Fibroblast of skin of back (primary cell): ENCODE measurements at places on chromosomes 5 and 9.

DNA sequence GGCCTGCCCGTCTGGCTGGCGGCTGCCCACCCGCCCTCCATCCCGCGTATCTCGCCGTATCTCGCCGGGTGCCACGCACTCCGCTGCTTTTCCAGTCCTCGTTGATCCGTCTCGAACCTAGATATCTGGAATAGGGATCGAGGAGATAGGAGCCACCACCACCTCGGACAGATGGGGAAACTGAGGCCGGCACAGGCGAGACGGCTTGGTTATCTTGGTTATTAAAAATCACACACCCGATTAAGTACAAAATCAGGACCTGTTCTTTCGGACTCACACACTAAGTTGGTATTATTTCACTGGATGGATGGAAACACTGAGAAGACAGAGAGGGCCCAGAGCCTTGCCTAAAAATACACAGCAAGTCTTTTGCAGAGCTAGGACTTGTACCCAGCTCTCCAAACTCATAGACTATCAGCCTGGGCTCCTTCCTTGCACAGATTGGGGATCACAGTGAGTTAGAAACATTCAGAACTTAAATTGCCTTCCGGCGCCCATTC, 678 bp downstream of the SLC26A2 start:
- peak; percentile 4 for DNase-seq

GRCh38 chr9:121499427-121500164, at the start of gene GGTA1:
TSS of gene GGTA1 (minus strand) at chr9:121499844. CDS start at chr9:121467922, 31,922 bp downstream.
- DNase-seq, result peak; percentile 63

DNA sequence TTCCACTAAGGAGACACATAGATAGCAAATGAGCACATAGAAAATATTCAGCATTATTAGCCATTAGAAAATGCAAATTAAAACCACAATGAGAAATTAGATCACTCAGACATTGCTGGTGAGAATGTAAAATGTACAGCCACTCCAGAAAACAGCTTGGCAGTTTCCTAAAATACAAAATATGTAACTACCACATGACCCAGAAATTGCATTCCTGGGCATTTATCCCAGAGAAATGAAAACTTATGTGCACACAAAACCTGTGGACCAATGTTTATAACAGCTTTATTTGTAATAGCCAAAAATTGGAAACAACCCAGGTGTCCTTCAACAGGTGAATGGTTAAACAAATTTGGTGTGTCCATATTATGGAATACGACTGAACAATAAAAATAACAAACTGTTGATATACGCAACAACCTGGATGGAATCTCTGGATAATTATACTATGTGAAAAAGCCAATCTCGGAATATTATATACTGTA, 34.8 kb upstream of the SHC3 start:
- no peak for DNase-seq

GRCh38 chr5:157917491-157917890, 58.5 kb upstream of the CLINT1 start:
- DNase-seq, result no peak

DNA sequence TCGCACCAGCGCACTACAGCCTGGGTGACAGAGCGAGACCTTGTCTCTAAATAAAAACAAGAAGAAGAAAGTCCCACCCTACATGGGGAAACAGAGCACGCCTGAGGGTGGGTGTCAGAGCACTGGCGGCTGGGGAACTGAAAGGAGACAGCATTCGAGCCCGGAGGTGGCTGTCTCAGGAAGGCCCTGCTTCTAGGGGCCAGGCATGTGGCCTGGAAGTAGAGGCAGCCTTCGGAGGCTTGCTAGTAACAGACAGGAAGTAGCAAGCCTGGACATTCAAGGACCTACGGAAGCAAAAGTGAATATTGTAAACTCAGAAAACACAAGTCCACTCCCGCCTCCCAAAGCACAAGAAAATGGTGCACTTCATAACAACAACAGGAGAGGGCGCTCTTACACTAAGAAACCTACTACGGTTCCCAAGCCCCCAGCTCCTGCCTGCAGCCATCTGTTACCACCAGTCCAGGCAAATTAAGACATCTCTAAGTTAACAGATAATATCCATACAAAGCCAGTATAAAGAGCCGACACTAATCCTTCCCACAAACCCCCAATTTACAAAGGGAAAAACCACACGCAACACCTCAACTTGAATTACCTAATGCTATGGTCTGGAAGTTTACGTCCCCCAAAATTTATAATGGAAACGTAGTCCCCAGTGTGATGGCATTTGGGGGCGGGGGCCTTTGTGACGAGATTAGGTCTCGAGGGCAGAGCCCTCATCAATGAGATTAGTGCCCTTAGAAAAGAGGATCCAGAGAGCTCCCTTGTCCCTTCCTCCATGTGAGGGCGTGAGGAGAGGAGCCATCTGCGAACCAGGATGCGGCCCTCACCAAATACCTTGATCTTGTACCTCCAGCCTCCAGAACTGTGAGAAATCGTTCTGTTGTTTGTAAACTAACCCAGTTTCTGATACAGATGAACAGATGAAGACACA, 7.7 kb downstream of the RASGEF1C start:
- no peak for DNase-seq

DNA sequence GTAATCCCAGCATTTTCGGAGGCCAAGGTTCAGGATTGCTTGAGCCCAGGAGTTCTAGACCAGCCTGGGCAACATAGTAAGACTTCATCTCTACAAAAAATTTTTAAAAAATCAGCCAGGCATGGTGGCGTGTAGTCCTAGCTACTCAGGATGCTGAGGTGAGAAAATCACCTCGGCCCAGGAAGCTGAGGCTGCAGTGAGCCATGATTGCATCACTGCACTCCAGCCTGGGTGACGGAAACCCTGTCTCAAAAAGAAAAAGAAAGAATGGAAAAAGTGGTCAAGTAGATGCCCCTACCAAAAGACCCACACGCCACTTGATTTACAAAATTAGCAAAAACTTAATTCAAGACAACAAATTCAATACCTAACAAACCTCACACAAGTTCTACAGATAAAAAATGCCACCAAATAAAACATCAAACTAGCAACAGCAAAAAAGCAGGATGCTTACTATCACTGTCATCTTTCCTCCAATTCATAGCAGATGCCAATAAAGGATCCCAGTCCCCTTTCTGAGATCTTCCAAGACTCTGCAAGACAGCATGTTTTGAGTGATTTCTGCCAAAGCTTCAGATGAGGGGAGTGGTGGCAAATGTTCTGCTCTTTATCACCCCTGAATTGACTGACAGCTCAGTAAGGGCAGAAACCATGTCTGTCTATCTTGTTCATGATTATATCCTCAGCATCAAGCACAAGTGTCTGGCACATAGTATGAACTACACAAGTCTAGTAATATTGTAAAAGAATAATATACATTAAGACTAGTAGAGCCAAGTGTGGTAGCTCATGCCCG, 34.2 kb upstream of the TESK1 start:
- DNase-seq, result no peak

GRCh38 chr5:6745706-6746222, 32.5 kb downstream of the TENT4A start:
- peak; percentile 52 for DNase-seq
